ENCODE measurements at places on chromosomes 7 and 10.

DNA sequence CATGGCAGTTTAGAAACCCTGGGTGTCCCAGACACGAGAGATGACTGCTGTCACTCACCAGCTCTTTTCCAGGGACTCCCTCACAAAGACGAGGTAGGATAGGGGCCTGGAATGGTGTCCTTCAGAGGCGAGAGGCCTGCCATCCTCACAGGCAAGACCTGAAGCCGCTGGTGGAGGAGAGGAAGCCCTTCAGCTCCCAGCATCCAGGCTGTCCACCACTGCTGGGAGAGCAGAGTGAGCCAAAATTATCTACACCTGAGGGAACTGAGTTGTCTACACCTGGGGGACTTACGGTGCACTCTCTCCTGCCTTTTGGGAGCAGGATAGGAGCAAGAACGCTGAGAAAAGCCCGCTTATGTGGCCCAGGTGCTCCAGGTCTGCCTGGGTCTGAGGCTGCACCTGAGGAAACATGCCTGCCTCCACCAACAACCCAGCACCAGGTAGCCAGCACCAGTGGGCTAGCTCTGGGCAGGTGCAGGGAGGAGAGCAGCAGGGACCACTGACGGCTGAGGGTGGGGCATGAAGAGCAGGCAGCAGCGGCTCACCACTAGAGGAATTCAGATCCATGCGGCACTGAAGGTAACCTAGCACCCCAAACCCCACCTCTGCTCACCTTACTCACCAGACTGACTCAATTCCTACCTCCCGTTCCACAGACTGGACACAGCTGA is 357.2 kb downstream of the SH2D4B start:
- no peak for DNase-seq

GRCh38 chr10:91824076-91824475 is 25.9 kb downstream of the TNKS2 start:
- no peak for DNase-seq

DNA sequence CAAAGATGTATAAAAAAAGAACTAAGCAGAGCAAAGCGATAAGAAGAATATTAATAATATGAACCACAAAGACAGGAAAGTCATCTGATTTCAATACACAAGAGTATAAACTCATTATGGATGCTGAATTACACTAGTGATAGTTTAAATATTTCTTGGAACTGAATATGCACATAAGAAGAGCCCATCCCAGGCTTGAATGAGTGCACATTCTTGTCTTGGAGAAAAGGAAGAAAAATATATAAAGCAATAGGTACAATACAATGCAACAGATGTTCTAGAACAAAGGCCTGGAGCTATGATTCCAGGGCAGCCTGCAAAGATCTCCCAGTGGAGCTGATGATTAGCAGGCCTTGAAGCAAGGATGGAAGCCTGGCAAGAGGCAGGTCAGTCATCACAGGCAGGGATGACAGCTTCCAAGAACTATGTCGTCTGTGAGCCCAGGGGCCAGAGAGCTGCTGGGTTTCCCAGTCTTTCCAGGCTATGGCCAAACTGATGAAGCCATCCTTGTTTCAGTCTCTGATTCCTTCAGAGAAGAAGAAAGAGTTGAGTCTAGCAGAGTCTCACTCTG is 277.6 kb downstream of the KCNMA1 start:
- DNase-seq, result no peak

DNA sequence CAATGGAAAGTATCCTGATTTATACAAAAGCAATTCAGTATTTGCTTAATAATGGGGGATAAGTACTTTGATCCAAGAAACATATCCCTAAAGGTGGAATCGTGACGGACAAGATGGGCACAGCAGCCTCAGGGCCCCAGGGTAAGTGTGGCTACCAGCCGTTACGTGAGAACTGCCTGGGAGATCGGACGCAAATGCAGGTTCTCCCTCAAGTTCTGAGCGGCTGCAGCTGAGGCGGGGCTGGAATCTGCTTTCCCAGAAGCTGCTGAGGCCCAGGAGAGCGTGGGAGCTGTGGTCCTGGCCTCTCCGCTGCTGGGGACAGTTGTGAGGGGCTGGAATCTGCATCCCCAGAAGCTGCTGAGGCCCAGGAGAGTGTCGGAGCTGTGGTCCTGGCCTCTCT is 13.5 kb downstream of the FOXL3 start:
- DNase-seq, result no peak

- DNase-seq, result no peak
These were observed 154.7 kb downstream of the MGMT start for GRCh38 chr10:129621693-129622092.

GRCh38 chr10:124045801-124046355 is 47.5 kb downstream of the CHST15 start:
- no peak for DNase-seq

GRCh38 chr10:5466451-5467206 is 32.7 kb downstream of the CALML5 start:
- DNase-seq, result no peak

DNA sequence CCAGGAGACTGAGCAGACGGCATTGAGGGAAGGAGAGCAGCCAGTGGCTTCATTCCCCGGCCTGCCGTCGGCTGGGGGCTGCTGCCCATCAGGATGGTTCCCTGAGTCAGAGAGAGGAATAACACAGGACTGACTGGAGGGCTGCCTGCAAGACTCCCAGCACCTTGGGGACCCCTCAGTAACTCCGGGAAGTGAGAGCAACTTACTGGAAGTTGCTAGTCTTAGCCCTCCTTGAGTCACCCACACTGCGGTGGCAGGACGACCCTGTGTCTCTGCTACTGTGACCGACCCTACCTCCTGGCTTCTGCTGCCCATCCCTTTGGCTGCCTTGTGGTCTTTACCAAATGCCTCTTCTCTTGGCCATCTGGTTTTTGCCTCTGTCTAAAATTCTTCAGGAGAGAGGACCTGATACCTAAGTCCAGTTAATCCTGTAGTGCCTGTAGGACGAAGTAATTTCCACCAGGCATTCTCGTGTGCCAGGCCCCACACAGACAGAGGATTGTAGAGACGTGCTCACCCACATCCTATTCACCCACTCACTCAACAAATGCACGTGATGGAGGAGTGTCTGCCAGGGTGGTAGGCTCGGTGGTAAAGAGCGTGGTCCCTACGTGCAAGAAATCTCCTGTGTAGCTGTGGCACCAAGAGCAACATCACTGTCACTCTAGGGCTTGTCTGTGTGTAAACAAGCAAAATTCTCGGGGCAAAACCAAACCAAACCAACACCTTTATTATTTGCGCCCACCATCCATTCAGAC is 156.5 kb downstream of the PRKCQ start:
- DNase-seq, result no peak

GRCh38 chr10:12409161-12409560 is 59.8 kb downstream of the CAMK1D start:
- no peak for DNase-seq

DNA sequence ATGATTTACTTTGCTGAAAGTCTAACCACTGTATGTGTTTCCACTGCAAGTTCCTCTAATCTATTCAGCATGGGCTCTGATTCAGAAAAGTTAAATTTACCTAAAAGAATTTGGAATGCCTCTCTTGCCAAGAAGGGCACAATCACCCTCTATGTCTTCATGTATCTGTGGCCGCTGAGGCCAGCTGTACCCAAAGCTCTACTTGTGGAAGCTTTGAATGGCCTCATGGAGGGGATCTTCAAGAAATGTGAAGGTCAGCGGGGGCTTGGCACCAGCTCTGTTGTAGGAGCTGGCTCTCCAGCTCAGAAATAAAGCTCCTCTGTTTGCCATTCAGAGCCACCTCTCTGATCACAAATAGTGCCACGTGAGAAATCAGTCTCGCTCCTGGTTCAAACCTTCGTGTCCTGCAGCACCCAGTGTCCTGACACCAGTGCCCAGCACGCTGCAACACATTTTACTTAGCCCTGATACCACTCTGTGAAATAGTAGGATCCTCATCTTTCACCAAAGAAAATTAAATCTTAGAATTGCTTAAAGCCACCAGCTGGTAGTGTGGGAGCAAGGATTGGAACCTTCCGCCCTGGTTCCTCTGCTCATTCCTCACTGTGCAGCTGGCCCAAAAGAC is 61.1 kb downstream of the PKD1L1 start:
- no peak for DNase-seq

- DNase-seq, result no peak
These were observed 835 bp upstream of the DGKI start for GRCh38 chr7:137847568-137848050.

DNA sequence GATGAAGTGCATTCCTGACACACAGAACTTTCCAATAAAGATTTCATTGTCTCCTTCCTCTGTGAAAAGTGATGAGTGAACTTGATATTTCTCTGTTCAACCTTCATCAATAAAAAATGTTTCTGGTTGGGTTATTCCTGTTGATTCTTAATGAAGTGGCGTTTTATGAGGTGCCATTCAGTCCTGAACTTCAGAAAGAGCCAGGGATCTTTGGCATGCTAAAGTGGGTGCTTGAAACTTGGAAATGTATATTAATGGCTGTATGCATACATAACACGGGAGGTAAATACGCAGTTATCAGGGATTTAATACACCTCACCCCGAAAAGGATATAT is 151.6 kb downstream of the ACTR3B start:
- DNase-seq, result no peak

DNA sequence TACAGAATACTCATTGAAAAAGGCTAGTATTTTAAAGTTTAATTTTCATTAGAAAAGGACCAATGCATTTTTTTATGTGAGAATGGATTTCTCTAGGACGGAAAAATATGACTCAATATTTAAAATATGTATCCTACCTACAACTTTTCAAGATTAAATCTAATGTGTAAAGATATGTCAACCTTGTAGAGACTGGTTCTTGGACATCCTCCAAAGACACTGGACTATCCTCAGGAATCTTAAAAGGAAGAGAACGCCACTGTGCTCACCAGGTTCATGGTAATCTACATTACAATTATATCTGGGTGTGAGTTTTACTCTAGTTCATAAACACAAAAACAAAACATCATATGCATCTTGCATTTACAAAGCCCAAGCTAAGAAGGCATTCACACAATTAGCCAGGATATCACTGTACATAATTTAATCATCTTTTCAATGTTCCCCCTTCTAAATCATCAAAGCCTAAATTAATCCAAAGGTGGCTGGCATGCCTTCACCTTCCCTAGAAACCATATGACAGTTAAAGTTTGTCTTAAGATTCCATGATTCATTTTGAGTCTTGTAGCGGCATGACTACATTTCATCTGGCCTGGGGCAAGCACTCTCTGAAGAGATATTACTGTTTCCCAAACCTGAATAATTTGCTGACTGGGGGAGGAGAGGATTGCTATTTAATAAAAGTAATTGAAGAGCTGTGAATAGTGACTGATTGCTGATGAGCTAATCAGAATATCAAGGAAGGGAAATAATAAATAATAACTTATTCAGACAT is 12.0 kb downstream of the SGCE start:
- DNase-seq, result no peak

DNA sequence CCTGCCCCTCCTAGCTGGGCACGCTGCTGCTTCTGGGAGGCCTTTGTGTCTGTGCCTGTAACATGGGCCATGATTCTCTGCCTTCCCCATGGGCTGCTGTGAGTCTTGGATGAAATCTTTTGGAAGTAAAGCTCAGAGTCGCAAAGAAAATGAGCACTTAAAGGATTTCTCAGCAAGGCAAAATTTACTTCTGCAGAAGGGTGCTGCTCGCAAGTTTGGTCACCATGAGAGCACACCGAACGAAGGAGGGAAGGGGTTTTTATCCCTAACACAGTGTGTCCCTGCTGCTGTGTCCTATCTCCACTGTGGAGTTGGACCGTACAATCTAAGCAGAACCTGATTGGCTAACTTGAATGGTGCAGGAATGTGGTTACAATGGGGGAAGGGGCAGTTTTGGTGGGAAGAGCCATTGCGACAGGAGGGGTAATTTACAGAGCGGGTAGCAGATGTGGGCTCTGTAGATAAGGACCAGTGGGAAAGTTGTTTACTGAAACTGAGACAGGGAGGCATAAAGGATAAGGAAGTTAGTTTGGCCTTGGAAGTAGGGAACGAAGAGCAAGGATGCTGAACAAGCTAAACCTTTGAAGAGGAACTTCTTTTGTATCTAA is 57.5 kb downstream of the FANK1 start:
- peak; percentile 27 for DNase-seq

- no peak for DNase-seq
These were observed 20.1 kb upstream of the MRPS17 start for GRCh38 chr7:55931421-55932151.

Data from RKO (cell line).